Lung (tissue), 17 donors: ENCODE measurements at places on chromosomes 5 and 9.

DNA sequence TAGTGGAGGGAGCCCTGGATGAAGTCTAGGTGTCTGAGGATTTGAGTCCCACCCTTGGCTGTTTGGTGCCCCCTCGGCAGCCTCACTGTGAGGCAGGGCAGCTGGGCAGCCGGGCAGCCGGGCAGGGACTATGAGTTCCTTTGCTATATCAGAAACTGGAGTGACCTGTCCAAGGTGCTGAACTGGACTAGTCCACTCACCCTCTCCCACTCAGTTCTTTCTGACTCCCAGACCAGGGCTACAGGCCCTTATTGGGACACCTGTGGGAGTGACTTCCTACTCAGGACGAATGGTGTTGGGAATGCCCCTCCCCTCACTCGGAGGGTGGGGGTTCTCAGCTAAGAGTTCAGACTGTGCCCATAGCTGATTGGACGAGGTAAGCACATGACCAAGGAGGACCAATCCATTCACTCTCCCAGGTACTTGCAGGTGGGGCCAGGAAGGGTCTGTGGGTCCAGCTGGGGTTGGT is 34.1 kb upstream of the RAPGEF1 start:
- no peaks in the 10 kb centered on the region for H3K27me3 ChIP-seq
- H3K4me3 ChIP-seq = no peak overlapping the region
- DNase-seq = peak; percentile 70
- H3K4me1 ChIP-seq = no peaks in the 10 kb centered on the region
- no peaks in the 10 kb centered on the region for H3K36me3 ChIP-seq
- H3K27ac ChIP-seq = no peak overlapping the region

- no peak overlapping the region for H3K4me3 ChIP-seq
- DNase-seq = no peak
- no peaks in the 10 kb centered on the region for H3K4me1 ChIP-seq
Measured at GRCh38 chr9:36803961-36804360, 230.1 kb downstream of the PAX5 start.

- H3K27me3 ChIP-seq = no peaks in the 10 kb centered on the region
- no peak overlapping the region for H3K4me3 ChIP-seq
- DNase-seq = no peak
- H3K4me1 ChIP-seq = no peaks in the 10 kb centered on the region
- H3K27ac ChIP-seq = no peak overlapping the region
- no peaks in the 10 kb centered on the region for H3K36me3 ChIP-seq
Measured at GRCh38 chr9:129237803-129238202, 59.7 kb upstream of the IER5L start.

DNA sequence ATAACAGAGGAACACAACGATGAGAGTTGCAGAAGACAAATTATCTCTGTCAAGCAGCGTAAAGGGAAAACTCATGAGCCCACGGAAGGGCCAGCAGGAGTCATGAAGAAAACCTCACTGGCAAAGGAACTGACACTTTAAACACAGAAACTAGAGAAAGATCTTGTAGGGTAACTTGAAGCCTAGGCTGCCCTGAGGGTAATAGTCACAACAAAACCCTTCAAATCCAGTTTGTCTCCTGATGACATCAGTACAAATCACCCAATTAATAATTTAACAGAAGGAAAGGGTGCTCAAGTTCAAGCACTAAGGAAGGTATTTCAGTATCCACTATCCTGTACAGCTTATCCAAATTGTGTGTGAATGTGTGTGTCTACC is 549.1 kb downstream of the MTRR start:
- no peak for DNase-seq
- no peaks in the 10 kb centered on the region for H3K36me3 ChIP-seq
- H3K27me3 ChIP-seq = no peaks in the 10 kb centered on the region
- H3K4me3 ChIP-seq = no peak overlapping the region

GRCh38 chr5:24510523-24510988 is 134.2 kb downstream of the CDH10 start:
- no peak overlapping the region for H3K4me3 ChIP-seq
- no peak for DNase-seq
- no peaks in the 10 kb centered on the region for H3K36me3 ChIP-seq
- H3K27me3 ChIP-seq = no peaks in the 10 kb centered on the region
- no peaks in the 10 kb centered on the region for H3K4me1 ChIP-seq
- H3K27ac ChIP-seq = no peak overlapping the region

GRCh38 chr9:5798581-5798980 is 34.3 kb downstream of the ERMP1 start:
- no peak overlapping the region for H3K4me3 ChIP-seq
- DNase-seq = no peak
- no peaks in the 10 kb centered on the region for H3K4me1 ChIP-seq
- H3K27ac ChIP-seq = no peak overlapping the region
- peaks cover 9% of the 10 kb centered on the region for H3K36me3 ChIP-seq

DNA sequence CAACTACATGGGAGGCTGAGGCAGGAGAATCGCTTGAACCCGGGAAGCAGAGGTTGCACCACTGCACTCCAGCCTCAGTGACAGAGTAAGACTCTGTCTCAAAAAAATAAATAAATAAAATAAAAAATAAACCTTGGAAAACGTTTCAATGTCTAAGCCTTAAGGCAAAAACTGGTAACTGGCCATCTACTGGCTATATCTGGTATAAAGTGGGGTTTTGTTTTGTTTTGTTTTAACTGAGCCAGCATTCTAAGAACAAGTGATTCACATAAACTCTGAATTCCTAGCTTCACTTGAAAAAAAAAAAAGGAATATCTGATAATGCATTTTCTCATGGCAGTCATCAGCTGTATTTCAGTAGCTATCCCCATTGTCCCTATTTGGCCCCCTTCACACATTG is 126.1 kb upstream of the EFNA5 start:
- no peak overlapping the region for H3K27ac ChIP-seq
- DNase-seq = no peak
- H3K4me3 ChIP-seq = no peak overlapping the region
- H3K4me1 ChIP-seq = no peaks in the 10 kb centered on the region
- H3K36me3 ChIP-seq = no peaks in the 10 kb centered on the region
- H3K27me3 ChIP-seq = no peaks in the 10 kb centered on the region

GRCh38 chr9:137067860-137068538 is 2.4 kb downstream of the SAPCD2 start:
- H3K27me3 ChIP-seq = no peaks in the 10 kb centered on the region
- H3K4me1 ChIP-seq = peaks cover 2% of the 10 kb centered on the region
- H3K27ac ChIP-seq = no peak overlapping the region

GRCh38 chr5:135204151-135204600 is 170.1 kb upstream of the PITX1 start:
- H3K4me1 ChIP-seq = peaks cover 20% of the 10 kb centered on the region
- H3K4me3 ChIP-seq = no peak overlapping the region
- no peak overlapping the region for H3K27ac ChIP-seq

DNA sequence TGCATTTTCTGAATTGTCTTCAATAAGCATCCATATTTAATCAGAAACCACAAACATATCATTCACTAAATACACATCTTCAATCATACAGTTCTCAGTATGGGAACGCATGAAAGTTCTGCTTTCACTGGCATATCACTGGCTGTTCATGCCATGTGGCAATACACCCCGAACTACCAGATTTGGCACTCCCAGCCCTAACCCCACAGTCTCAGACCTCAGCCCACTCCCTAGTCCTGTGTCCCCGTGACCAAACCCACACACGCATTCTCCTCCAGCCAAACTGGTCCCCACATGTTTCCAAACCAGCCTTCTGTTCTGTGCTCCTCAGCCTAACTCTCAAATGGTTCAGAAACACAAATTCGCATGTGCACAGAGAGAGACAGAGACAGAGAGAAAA is 20.6 kb downstream of the KCNMB1 start:
- H3K4me3 ChIP-seq = no peak overlapping the region
- DNase-seq = no peak
- no peaks in the 10 kb centered on the region for H3K36me3 ChIP-seq
- H3K4me1 ChIP-seq = no peaks in the 10 kb centered on the region
- H3K27me3 ChIP-seq = no peaks in the 10 kb centered on the region

GRCh38 chr9:16571127-16571802 is 299.2 kb downstream of the BNC2 start:
- H3K36me3 ChIP-seq = no peaks in the 10 kb centered on the region
- H3K4me3 ChIP-seq = no peak overlapping the region
- peaks cover 28% of the 10 kb centered on the region for H3K4me1 ChIP-seq
- DNase-seq = peak; percentile 91
- H3K27ac ChIP-seq = no peak overlapping the region

GRCh38 chr5:373710-374602 is 52.4 kb downstream of the AHRR start:
- H3K4me3 ChIP-seq = peak overlapping the region; percentile 27
- peaks cover 21% of the 10 kb centered on the region for H3K4me1 ChIP-seq
- no peak overlapping the region for H3K27ac ChIP-seq
- H3K27me3 ChIP-seq = no peaks in the 10 kb centered on the region
- no peaks in the 10 kb centered on the region for H3K36me3 ChIP-seq

DNA sequence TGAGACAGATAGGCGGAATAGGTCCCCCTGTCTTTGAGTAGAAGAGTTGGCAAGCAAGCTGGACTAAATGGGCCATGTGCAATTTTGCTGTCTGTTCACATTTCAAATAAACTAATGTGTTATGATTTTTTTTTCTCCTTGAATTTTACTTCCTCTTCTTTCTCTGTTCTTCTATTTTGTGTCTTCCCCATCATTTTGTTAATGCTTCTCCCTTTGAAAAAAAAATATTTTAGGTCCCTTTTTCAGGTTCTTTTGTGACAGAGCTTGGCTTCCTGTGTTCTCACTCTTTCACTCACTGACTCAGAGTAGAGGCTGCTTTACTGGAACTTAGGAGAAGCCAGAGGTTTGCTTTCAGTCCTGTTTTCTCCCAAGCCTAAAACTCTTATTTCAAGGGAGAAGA is 48.1 kb downstream of the PTCD2 start:
- no peaks in the 10 kb centered on the region for H3K36me3 ChIP-seq
- H3K4me1 ChIP-seq = no peaks in the 10 kb centered on the region
- H3K4me3 ChIP-seq = no peak overlapping the region
- no peak for DNase-seq
- no peak overlapping the region for H3K27ac ChIP-seq

DNA sequence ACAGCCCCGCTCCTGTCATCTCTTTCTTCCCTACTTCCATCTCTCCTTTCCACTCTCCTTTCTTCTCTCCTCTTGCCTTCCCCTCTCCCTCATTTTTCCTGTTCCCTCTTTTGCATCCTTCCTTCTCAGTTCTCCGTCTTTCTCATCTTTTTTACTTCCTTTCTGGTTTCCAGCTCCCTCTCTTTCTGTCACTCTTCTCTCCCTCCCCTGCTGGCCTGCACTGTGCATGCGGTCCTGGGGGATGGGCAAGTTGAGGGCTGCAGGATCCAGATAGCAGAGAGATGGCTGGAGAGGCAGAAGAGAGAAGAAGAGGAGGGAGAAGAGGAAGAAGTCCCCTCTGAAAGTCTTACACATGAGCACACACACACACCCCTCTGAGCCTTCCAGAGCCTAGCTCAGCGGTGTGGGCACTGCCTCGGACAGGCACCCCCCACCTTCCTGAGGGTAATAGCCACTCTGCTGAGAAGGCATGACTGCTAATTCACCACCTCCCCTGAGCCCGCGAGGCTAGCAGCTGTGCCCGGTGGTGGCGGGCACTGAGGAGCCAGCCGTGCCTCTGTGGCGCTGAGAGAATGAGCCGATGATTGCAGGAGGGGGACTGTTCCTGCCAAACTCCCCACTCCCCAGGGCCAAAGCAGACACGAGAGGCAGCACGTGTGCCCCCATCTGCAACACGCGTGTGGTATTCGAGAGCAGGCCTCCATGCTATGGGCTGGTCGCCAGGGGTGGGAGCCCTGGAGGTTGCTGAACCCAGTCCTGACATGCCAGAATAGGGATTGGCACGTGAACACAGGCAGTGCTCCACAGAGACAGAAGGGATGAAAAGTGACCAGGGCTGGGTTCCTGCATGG is 3.7 kb upstream of the CAMK2A start:
- no peak for DNase-seq
- peaks cover 5% of the 10 kb centered on the region for H3K4me1 ChIP-seq
- no peaks in the 10 kb centered on the region for H3K36me3 ChIP-seq
- H3K27me3 ChIP-seq = no peaks in the 10 kb centered on the region

DNA sequence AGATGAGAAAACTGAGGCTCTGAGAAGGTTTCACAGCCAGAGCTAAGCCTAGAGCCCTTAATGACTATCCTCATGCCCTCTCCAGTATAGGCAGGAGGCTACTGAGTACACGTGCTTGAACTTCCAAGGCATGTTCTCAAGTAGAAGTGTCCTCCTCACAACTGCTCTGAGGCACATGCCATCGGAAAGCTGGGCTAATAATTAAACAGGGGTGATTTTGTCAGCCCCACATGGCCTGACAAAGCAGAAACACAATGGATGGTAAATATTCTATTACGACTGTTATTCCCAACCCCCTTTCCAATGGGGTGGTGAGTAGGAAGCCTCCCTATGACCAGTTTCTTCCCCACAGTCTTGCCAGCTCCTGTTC is 34.3 kb downstream of the KCNIP1 start:
- no peaks in the 10 kb centered on the region for H3K4me1 ChIP-seq
- peak; percentile 10 for DNase-seq
- H3K27me3 ChIP-seq = no peaks in the 10 kb centered on the region
- H3K36me3 ChIP-seq = no peaks in the 10 kb centered on the region

DNA sequence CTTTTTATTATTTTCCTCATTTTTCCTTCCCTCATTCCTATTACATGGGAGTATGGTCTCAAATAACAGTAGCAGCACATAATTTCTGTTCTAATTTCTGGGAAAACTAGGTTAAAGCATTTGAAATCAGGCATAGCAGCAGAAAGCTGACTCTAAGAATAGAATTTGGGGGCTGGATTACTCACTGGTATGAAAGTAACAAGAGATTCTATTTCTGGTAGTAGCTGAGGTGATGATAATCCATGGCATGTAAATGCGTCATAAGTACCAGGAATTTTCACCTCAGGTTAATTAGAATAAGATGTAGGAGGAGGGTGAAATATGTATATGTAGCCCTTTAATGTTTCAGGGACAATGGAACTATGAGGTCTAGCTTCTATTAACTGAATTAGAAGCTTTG is 662.0 kb downstream of the PTPRD start:
- no peak overlapping the region for H3K4me3 ChIP-seq
- no peaks in the 10 kb centered on the region for H3K27me3 ChIP-seq
- H3K4me1 ChIP-seq = no peaks in the 10 kb centered on the region
- no peak overlapping the region for H3K27ac ChIP-seq
- no peaks in the 10 kb centered on the region for H3K36me3 ChIP-seq
- no peak for DNase-seq

DNA sequence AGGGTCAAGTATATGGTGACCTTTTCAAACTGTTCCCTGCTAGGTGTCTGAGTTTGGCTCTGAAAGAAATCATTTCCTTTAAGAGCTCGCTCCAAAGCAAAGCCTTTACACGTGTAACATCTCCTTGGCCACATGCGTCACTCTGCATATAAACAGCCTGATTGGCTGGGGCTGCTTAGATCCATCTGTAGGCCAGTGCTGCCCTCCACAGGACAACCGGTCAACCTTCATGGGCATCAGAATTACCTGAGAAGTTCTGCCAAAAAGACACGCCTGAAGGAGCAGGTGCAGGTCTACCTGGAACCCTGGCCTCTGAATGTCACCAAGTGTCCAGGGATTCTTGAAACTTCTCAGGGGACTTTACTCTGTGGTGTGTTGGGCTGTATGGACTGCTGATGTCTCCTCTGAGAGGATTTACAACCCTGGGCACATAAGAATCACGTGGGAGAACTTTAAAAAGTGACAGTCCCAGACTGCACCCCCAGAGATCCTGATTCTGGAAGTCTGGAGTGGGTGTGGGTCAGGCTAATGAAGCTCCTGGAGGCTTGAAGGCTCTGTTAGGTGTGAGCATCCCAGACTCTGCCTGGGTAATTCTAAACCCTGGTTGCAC is 497.6 kb downstream of the GADD45G start:
- no peaks in the 10 kb centered on the region for H3K36me3 ChIP-seq
- H3K27ac ChIP-seq = no peak overlapping the region
- H3K4me3 ChIP-seq = no peak overlapping the region
- H3K4me1 ChIP-seq = peaks cover 4% of the 10 kb centered on the region
